ENCODE measurements at places on chromosomes 5 and 9. TPM values are rescaled to one million over a fixed set of nuclear protein-coding genes. Genes with fewer than 3 reads are reported as not detected.

DNA sequence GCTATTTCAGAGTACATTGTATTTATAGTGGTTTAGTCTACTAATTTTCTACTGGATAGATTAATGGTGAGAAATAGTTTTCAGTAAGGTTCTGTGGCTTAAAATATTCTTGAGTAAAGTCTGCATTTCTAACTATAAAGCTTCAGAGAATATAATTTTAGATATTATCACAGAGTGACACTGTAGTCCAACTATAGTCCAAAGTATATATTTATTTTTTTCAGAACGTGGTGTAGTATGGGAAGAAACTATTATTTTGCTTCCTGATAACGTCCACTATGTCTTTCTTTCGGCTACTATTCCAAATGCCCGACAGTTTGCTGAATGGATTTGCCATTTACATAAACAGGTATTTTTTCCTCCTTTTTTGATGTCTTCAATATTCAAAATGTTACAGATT lies 35.3 kb downstream of the MTREX start:
- H3K27me3 ChIP-seq: no peaks in the 10 kb centered on the region

- H3K27ac ChIP-seq: peak overlapping the region; percentile 90
- H3K36me3 ChIP-seq: no peaks in the 10 kb centered on the region
- H3K4me3 ChIP-seq: peak overlapping the region; percentile 88
- DNase-seq: no peak
These were observed 853 bp downstream of the DCP2 start for GRCh38 chr5:112977440-112977861.

DNA sequence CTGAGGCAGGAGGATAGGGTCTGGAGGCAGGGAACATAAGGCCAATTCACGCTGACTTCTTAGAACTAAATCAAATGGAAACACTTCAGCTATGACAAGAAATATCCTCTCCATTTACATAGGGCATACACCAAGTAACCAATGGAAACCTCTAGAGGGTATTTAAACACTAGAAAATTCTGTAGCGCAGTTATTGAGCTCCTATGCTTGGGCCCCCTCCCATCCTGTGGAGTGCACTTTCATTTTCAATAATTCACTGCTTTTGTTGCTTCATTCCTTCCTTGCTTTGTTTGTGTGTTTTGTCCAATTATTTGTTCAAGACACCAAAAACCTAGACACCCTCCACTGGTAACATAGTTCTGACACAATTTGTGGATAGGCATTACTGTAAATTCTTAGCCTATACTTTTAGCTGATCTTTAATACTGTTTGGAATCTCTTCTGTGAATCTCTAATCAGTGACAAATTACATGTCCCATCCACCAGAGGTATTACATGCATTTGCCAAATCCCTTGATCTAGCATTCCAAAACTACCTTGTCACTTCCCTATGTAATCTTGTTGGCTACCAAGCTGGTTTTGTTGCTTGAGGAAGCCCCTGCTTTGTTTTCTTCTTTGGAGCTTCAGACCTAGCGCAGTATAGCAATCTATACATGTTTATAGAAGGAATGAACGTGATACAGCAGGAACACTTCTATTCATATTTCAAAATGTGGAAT lies 61.6 kb downstream of the ST8SIA4 start:
- H3K27ac ChIP-seq: peak overlapping the region; percentile 8
- DNase-seq: no peak
- H3K4me3 ChIP-seq: no peak overlapping the region
- H3K4me1 ChIP-seq: peaks cover 39% of the 10 kb centered on the region

- H3K27me3 ChIP-seq: no peaks in the 10 kb centered on the region
- no peak overlapping the region for H3K27ac ChIP-seq
- H3K36me3 ChIP-seq: no peaks in the 10 kb centered on the region
- DNase-seq: no peak
- no peaks in the 10 kb centered on the region for H3K4me1 ChIP-seq
These were observed 146.8 kb upstream of the DAPK1 start for GRCh38 chr9:87350915-87351314.

- no peaks in the 10 kb centered on the region for H3K36me3 ChIP-seq
- no peak overlapping the region for H3K27ac ChIP-seq
- peaks cover 38% of the 10 kb centered on the region for H3K4me1 ChIP-seq
- no peak for DNase-seq
- H3K27me3 ChIP-seq: no peaks in the 10 kb centered on the region
These were observed 28.6 kb upstream of the CDKN2AIPNL start for GRCh38 chr5:134440201-134440755.

DNA sequence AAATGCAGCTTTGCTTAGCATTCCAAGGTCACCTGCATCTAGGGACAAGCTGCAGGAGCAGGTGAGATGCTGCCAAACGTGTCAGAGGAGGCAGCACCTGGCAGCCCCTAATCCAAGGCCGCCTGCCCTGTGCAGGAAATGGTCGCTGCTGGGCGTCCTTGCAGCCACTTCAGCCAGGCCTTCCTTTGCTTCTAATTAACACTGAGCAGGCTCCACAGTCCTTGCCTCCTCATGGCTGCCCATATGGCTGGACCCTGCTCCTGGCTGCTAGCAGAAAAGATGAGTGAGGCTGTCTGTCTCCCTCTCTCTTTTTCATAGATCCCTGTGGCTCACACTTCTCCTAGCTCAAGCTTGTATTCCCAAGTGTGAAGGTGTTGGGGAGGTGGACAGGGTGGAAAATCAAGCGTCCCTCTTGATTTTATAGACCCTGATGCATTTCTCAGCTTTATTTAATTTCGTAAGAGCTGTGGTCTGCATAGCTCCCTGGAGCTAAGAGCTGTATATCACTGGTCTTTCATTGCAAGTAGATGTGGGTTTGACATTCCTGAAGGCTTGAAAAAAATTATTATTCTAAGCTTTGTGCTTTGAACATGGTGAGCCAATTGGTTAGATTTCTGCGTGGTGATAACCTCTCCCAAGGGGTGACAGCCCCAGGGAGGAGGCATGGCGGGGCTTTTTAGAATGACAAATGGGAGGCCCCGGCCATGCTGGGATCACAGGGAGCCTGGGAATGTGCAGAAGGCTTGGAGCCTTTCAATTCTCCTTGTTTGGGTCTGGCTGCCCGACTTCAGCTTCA lies 193.8 kb downstream of the SLIT3 start:
- H3K27me3 ChIP-seq: no peaks in the 10 kb centered on the region
- no peak for DNase-seq
- no peaks in the 10 kb centered on the region for H3K4me1 ChIP-seq
- H3K27ac ChIP-seq: no peak overlapping the region

GRCh38 chr9:100056561-100056960 lies 42.2 kb downstream of the ERP44 start:
- H3K4me1 ChIP-seq: no peaks in the 10 kb centered on the region
- peaks cover 28% of the 10 kb centered on the region for H3K36me3 ChIP-seq
- DNase-seq: no peak
- no peak overlapping the region for H3K27ac ChIP-seq
- no peaks in the 10 kb centered on the region for H3K27me3 ChIP-seq

- no peaks in the 10 kb centered on the region for H3K36me3 ChIP-seq
- no peaks in the 10 kb centered on the region for H3K4me1 ChIP-seq
- H3K27ac ChIP-seq: no peak overlapping the region
- H3K27me3 ChIP-seq: no peaks in the 10 kb centered on the region
- no peak for DNase-seq
These were observed 112.2 kb downstream of the SCAMP1 start for GRCh38 chr5:78472469-78473106.

GRCh38 chr9:127147251-127147650 lies 24.8 kb upstream of the ANGPTL2 start:
- H3K36me3 ChIP-seq: no peaks in the 10 kb centered on the region
- H3K27ac ChIP-seq: no peak overlapping the region
- no peaks in the 10 kb centered on the region for H3K4me1 ChIP-seq
- no peak for DNase-seq

DNA sequence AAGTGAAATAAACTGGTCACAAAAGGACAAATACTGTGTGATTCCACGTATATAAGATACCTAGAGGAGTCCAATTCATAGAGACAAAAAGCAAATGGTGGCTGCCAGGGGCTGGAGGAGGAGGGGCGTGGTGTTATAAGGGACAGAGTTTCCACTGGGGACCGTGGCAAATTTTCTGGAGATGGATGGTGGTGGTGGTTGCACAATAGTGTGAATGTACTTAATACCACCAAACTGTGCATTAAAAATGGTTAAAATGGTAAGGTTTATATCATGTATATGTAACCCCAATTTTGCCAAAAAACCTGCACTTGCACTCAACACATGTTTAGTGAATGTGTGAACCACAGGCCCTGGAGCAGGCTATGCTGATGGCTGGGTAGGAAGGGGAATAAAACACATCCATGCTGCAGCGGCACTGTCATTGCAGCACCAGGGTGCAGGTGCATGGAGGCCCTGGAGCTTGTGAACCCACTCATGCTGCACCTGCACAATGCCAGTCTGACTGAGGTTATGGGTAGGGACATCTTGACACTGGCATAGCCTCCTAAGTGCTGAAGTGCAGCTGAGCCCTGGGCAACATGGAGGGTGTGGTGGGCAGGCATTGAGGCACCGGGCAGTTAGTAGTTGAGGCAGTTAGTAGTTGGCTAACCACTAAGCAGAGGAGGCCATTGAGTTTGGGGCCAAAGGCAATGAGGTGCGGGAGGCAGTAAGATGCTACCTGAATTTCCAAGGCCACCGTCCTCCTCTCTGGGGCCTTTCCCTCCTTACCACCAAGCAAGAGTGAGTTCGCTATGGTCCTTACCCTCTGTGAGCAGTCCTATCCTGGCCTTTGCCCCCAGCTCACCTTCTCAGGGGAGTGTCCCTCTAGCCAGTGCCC lies 3.5 kb upstream of the PHF2 start:
- H3K36me3 ChIP-seq: no peaks in the 10 kb centered on the region
- no peak overlapping the region for H3K27ac ChIP-seq
- no peak for DNase-seq
- H3K4me1 ChIP-seq: peaks cover 20% of the 10 kb centered on the region
- H3K27me3 ChIP-seq: no peaks in the 10 kb centered on the region

- H3K4me3 ChIP-seq: no peak overlapping the region
- H3K27ac ChIP-seq: no peak overlapping the region
- no peak for DNase-seq
These were observed 65.8 kb upstream of the CDK5RAP2 start for GRCh38 chr9:120645760-120646159.

- H3K27ac ChIP-seq: no peak overlapping the region
- no peaks in the 10 kb centered on the region for H3K36me3 ChIP-seq
- DNase-seq: no peak
- H3K27me3 ChIP-seq: no peaks in the 10 kb centered on the region
These were observed 34.3 kb upstream of the RNF130 start for GRCh38 chr5:180105827-180106312.

DNA sequence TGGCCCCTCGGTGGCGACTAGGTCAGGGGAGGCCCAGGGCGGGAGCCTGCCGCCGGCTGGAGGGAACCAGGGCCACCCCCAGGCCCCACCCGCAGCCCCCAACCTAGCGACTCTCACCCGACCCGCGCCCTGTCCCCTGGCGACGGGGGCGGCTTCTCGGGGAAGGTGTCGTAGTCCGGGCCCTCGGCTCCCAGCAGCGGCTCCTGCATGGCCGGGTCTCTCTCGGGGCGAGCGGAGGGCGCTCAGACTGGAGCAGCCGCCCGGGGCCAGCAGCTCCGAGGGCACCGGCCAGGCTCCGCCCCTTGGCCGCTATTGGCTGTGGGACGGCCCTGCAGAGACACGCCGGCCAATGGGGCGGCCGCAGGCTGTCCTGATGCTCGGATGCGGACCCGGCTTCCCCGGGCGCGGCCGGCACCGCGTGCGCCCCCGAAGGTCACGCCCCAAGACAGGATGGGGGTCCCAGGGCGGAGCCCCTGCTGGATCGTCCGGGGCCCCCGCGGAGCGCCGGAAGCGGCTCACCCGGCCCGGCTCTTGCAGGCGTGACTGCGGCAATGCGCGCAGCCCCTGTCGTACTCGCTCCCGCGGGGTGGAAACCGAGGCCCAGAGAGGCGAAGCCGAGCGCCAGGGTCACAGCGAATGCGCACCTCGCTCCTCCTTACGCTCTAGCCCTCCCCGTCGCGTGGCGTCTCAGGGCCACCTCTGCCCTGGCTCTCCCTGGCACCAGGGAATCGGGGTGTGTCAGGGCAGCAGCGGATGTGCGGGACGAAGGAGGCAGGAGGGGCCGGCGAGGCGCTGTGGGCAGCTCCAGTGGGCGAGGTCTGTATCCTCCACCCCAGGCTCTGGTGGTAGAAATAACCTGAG lies at the start of gene SLC2A6:
Gene SLC2A6 (minus strand): TSS at position 249 of the 861 bp plus-strand sequence. CDS start 40 bp downstream, at position 209.
- DNase-seq: peak; percentile 92
- peak within 1 kb of the TSS; percentile 83 for H3K27ac ChIP-seq
- H3K4me3 ChIP-seq: peak within 1 kb of the TSS; percentile 72
- peaks cover 4% of the 10 kb centered on the region for H3K27me3 ChIP-seq
- H3K4me1 ChIP-seq: peaks cover 39% of the 10 kb centered on the region
- peaks cover 6% of the 10 kb centered on the region for H3K36me3 ChIP-seq

- peak overlapping the region; percentile 78 for H3K27ac ChIP-seq
- DNase-seq: no peak
- no peaks in the 10 kb centered on the region for H3K27me3 ChIP-seq
- peaks cover 26% of the 10 kb centered on the region for H3K4me1 ChIP-seq
- H3K36me3 ChIP-seq: no peaks in the 10 kb centered on the region
- H3K4me3 ChIP-seq: peak overlapping the region; percentile 69
These were observed 795 bp downstream of the NDUFAF2 start for GRCh38 chr5:60945813-60946187.

DNA sequence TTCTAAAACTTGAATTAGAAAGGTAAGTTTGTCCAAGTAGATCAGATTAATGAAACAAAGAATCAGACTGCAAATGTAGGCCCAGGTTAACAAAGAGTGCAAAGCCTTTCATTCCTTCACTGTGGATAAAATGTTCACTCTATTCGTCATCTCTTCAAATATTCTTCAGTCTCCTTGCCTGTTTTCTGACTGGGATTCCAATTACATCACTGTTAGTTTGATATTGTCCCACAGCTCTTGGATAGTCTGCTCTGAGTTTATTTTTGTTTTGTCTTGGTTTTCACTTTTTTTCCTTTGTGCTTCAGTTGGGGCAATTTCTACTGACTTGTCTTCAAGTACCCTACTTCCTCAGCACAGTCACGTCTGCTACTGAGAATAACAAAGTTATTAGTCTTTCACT lies 38.5 kb upstream of the GZMA start:
- no peak overlapping the region for H3K4me3 ChIP-seq
- no peaks in the 10 kb centered on the region for H3K27me3 ChIP-seq
- DNase-seq: no peak
- no peaks in the 10 kb centered on the region for H3K36me3 ChIP-seq

DNA sequence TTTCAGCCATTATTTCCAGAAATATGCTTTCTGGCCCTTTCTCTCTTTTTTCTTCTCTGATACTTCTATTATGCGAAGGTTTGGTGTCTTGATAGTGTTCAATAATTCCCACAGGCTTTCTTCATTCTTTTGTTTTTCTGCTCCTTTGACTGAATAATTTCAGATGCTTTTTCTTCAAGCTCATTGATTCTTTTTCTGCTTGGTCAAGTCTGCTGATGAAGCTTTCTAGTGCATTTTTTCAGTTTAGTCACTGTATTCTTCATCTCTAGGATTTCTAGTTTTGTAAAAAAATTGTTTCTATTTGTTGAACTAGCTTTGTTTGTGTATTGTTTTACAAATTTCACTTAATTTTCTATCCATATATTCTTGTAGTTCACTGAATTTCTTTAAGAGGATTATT lies 304.0 kb upstream of the TARS1 start:
- no peak overlapping the region for H3K4me3 ChIP-seq
- DNase-seq: no peak
- no peaks in the 10 kb centered on the region for H3K4me1 ChIP-seq
- no peak overlapping the region for H3K27ac ChIP-seq
- no peaks in the 10 kb centered on the region for H3K36me3 ChIP-seq

Gene CACNA1B
- total RNA-seq: 0.06 TPM

Gene DMGDH
- 1.3 TPM for total RNA-seq
